Hepatocyte (in vitro differentiated cells): ENCODE measurements at places on chromosomes 6 and 20. TPM values are rescaled to one million over a fixed set of nuclear protein-coding genes. Genes with fewer than 3 reads are reported as not detected.

- DNase-seq: no peak
These were observed 30.2 kb downstream of the SLC23A2 start for GRCh38 chr20:4971064-4971463.

- peak; percentile 71 for DNase-seq
These were observed 44.2 kb downstream of the COL11A2 start for GRCh38 chr6:33147807-33148666.

DNA sequence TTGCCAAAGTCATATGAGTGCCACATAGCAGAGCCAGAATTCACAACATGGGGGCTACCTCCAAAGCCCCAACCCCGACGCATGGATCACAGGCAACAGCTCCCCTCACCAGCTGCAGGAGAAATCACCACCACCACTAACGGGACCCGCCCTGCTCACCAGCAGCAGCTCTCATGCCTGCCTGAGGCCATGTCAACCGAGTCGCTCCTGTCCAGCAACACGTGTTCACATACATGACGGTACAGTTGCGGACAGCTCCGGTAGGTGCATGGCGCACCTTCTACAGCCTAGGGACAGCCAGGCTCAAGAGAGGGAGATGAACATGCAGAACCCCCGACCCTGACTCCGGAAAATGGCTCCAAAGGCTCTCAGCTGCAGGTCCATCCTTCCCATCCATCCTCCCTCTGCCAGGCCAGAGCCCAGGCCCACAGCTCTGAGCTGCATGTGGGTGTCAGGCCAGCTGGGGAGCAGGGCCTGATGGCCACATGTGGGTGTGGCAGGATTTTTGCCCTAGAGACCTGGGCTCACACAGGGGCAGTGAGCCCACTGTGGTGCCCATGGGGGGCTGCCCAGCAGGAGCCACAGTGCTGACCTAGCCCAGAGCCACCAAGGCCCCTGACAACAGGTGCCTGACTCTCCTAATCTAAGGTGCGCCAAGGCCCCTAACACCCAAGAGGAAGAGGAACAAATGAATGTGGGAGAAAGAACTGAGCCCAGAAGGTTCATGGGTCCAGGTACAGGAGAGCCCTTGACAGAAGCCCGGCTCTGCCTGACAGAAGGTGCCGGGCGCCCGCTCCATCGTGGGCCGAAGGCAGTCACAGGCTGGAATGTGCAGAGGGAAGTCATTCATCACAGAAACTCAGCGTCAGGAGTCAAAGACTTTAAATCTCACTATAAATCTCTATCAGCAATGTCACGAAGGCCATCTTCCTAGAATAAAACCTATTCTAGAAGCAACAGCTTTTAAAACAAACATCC, 10.5 kb downstream of the RPS6KA2 start:
- DNase-seq: no peak

GRCh38 chr6:44100088-44100550, 27.1 kb downstream of the MRPL14 start:
- DNase-seq: peak; percentile 62

DNA sequence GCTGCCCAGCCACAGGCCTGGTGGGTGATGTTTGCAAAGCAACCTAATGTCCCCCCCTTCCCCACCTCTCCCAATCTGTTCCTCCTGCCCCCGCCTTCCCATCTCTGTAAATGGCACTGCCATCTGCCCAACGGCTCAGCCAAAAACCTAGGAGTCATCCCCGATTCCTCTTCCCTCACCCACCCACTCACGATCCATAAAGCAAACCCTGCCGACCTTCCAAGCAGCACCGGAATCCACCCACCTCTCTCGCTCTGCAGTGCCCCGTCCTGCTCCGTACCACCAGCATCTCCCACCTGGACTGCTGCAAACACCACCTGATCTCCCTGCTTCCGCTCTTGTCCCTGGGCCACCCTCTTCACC, 37.6 kb downstream of the SULF2 start:
- DNase-seq: no peak

GRCh38 chr6:25083784-25084507, 148.2 kb upstream of the RIPOR2 start:
- peak; percentile 42 for DNase-seq

- no peak for DNase-seq
These were observed 2.6 kb downstream of the RPS10 start for GRCh38 chr6:34423254-34423653.

DNA sequence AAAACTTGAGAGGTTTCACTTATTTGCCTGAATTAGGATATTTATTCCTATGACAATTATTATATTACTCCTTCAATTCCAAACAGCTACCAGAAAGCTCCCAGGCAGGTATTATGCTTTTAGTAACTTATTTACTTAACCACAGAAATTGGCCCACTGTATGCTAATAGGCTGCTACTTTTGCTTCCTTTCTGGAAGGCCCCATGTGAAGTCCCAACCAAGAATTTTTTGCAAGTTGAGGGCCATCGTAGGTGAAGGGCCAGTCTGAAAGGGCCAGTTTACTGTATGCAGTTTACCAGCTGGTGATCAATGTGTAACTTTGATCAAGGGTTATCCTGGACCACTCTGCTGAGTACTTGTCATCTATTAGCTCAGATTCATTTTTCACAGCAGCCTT, 45.0 kb downstream of the EDN1 start:
- DNase-seq: no peak

DNA sequence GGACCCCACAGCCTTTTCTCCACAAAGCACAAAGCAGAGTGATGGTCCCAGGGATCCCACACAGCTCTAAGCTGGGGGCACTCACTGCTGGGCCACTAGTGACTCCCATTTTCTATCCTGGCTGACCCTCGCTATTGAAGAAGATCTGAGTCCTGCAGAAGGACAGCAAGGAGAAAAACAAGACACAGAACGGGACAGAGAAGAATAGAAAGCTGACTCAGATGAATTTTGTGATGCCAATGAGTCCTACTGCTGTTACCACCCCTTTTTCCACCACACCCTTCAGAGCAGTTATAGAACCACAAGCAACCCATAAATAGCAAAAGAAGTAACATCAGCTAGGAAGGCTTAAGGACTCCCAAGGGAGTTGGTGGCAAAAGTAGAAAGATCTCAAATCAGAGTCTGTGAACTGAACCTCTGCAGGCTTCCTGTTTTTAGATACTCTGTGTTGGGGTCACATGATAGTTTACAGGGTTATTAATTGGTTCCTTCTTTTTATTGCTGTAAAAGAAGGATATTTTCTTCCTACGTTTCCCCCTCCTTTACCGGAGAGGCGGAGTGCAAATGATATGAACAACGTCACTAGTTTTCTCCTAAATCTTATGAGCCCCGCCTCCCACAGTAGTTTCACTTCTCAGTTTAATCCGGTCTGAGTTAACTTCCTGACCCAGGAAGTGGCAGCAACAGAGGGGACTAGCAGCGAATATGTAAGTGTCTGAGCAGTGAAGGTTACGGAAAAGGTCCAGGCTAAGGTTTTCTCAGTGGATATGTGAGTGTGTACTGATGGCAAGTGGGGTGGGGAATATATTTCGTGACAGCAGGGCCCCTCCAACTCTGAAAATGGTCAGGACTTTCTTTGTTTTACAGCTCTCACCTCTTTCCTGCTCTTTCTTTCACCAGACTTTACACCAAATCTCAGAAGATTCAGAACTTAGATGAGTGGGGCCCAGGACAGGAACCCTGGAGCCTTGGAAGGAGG, at the start of gene TRIM38:
Gene TRIM38, plus strand, starts transcription at position 654 of the 979 bp plus-strand sequence. CDS start 3,721 bp downstream, outside the sequence.
- DNase-seq: peak; percentile 87

GRCh38 chr6:155117785-155118184, 122.7 kb downstream of the TIAM2 start:
- no peak for DNase-seq

Gene DNAAF9
- total RNA-seq: 10.3 and 11.9 TPM in 2 replicates

Gene TDRD6
- total RNA-seq: 0.08 and 0.20 TPM in 2 replicates
